ENCODE measurements at places on chromosomes 3 and 15.

DNA sequence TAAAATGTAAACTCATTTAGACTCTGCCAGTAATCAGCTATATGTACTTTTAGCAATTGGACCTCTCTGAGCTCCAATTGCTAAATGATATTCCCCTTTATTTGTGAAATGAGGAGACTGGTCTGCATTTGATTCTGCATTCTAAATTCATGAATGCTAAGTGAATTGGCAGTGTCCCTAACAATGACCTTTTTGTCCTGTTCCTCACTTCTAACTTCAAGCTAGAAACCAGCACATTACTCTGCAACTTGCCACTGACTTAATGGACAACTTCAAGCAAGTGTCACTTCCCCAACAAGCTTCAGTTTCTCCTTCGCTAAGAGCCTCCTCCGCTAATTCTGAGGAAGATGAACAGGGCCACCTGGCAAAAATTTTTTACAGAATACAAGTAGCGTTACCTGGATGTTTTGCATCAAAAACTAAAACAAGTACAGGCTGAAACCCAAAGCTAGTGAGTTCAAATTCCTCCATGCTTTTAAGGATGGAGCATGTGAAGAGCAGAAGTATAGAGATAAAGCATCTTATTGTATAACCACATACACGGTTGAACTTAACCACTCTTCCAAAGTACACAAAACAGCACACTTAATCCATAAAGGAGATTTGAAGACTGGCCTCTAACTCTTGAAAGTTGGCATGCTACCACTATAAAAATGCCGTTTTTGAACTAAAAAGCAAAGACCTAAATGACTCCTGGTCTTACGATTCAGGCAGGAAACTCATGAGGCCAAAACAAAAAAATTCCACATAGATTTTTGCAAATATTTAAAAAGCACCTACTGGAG, 207.6 kb downstream of the MAGI1 start:
- no peak for DNase-seq

GRCh38 chr3:187926620-187927019, 181.4 kb upstream of the BCL6 start:
- no peak for DNase-seq

DNA sequence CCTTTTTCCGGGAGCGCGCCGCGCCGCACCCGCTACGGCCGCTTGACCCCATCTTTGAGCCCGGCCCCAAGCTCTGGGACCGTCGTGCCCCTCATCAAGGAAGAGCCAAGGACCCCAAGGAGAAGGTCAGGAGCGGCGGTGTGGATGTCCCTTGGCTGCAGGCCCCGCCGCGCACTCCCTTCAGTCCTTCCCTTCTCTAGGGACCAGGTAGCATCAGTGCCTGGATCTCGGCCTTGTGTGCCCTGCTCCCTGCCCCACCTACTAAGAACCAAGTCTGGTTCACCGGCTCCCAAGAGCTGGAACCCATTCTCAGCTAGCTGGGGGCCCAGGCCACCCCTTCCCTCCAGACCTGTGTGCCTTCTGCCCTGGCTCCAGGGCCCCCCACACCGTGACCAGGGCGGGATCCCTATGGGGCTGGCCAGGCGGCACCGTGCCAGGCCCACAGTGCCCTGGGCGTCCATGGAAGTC, 69.3 kb upstream of the CGNL1 start:
- no peak for DNase-seq

DNA sequence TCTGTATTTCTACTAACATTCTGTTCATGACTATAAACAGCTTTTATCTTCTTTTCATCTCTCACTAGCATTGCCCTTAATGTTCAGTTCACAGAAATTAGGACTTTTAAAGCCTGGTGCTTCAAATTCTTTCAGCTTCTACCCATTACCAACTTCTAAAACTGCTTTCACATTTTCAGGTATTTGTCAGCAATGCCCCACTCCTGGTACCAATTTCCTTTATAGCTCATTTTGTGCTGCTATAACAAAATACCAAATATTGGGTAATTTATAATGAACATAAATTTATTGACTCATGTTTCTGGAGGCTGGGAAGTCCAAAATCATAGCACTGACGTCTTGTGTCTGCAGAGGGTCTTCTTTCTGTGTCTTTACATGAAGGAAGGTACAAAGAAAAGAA, 753.1 kb upstream of the CCDC54 start:
- no peak for DNase-seq

GRCh38 chr15:71612869-71613268, 197.5 kb upstream of the NR2E3 start:
- no peak for DNase-seq

GRCh38 chr3:33513262-33513863, 73.2 kb upstream of the UBP1 start:
- no peak for DNase-seq

DNA sequence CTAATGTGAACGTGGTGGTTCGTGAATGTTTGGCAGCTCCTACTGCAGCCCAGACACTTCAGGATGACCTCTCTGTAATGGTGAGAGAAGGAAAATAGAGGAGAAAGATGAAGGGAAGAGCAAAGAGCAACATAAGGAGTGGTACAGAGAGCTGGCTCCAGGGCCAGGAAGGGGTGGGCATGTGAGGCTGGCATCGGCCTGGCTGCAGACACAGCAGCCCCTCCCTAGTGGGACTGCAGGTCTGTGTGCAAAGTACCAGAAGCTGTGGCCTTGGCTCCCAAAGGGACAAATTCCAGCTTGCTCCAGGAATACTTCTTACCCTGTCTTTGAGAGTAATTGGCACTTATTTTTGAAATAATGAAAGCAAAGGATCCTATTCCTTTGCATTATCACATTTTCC, 10.0 kb downstream of the FSTL1 start:
- no peak for DNase-seq

DNA sequence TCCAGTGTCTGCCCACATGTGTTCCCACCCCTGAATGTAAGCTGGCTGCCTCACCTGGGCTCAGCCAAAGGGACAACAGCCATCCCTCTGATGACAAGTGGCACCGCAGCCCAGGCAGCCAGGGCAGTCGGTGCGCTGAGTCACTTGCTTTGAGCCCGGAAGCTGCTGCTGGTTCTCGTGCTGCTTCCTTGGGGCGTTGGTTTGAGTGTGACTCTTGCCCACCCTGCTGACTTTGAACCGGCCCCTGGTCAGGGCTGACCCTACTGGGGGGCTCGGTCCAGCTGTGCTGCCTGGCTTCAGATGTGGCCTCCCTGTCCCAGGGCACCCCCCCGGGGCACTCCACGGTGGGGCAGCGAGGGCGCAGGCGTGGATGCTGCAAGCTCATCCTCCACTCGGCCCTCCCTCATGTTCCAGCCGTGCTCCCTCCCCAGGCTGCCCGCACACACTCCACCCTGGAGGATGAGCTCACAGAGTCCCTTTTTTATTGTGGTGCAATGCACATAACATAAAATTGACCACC, 62.1 kb downstream of the EFCAB12 start:
- DNase-seq: no peak

All from NCI-H1417 (cell line).